ENCODE measurements at places on chromosomes 12 and 14.

DNA sequence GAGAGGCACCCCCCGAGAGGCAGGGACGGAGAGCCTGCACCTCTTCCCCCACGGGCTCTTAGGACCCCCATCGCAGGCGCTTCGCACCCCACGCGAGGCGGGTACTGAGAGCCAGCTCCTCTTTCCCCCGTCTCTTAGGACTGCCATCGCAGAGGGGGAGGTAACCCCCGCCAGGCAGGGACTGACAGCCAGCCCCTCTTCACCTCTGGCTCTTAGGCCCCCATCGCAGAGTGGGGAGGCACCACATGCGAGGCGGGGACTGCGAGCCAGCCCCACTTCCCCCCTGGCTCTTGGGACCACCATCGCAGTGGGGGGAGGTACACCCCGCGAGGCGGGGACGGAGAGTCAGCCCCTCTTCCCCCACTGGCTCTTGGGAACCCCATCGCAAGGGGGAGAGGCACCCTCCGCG lies 46.1 kb downstream of the DDX11 start:
- no peak for DNase-seq

DNA sequence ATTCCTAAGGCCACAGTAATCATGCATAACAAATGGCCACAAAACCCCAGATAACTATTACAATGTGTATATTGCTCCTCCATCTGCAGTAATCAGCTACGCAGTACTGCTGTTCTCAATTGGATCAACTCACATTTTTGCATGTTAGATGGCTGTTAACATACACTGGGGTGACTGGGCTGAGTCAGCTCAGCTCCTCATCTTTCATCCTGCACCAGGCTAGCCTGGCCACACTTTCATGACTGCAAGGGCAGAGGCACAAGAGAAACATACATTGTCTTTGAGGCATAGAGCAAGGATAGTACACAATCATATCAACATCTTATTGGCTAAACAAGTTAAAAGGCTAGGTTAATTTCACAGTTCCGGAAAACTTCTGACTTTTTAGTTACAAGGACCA lies 306.6 kb downstream of the SLC6A15 start:
- no peak for DNase-seq

- no peak for DNase-seq
Observed at GRCh38 chr14:86626530-86626929, 1096.6 kb downstream of the FLRT2 start.

DNA sequence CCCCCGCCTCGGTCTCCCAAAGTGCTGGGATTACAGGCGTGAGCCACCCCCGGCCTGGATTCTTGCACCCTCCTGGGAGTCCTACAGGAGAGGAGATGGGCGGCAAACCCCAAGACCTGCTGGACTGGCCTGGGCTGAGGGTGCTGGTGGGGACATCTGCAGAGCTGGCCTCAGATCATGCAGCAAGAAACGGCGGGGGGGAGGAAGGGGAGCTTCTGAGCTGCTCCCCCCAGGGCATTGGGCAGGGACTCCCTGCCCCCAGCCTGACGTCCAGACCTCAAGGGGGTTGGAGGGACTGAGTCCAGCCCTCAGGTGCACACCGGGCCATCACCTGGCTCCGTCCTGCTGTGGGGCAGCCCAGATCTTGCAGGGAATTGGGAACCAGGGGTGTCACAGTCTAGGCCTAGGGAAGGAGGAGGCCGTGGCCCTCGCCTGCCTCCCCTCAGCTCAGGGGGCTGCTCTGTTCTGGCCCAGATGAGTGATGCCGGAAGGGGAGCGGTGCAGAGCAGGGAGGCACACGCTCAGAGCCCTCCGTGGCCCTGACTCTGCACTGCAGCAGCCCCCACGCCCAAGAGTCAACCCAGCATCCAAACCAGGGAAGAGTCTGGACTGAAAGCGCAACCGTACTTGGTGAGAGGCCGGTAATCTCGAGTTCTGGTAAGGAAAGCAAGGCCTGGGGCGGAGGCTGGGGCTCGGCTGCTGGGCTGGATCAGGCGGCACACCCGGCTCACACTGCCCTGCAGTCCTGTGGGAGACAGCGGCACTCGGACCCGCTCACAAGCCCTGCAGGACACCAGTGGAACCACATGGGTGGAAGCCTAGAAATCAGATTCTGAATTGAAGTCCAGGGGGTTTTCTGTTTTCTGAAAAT lies 8.9 kb upstream of the AMN start:
- DNase-seq, result no peak

DNA sequence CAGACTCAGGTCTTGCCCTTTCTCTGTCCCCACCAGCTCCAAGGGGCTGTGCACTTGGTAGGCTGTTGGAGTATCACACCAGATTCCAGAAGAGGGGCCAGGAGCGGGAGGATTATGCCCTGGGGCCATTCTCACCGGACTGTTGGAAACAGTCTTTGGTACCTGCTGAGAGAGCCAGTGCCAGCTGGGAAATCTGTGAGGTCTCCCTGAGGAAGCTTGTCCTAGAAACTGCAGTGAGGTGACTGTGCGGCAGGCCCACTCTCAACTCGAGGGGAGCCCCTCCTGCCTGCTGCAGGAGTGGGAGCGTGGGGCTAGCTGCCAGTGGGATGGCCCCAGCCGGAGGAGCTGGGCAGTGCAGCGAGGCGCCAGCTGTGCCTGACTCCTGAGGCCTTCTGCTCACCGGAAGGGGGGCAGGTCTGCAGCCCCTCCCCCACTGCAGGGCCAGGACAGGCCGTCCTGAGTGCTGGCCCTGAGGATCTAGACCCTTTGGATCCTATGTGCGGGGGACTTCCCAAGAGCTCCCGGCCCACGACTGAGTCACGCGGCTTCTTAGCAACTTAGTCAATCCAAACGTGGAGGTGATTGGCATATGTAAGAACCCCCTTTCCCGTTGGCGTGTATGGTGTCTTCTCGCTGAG lies 295.2 kb downstream of the CACNA1C start:
- DNase-seq, result no peak

GRCh38 chr12:69343885-69344612 lies 4.1 kb upstream of the LYZ start:
- DNase-seq, result no peak

- DNase-seq, result no peak
Observed at GRCh38 chr14:53545217-53545616, 392.1 kb upstream of the DDHD1 start.

DNA sequence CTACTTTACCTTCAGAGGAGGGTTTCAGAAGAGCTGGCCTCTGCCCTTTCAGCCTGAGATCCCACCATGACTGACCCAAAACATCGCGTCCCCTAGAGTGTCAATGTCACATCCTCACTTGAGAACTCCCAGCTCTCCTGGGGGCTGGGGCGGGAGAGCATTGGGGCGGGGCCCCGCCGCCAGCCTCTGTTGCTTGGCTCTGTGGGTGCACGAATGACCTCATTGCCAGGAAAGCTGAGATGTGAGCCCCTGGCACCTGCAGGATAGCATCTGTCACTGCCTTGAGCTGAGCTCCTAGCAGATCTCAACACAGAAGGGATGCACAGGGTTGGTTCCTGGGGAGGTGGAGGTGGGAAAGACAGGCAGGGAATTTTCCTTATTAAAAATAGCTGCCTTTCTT lies 20.6 kb upstream of the MYL2 start:
- no peak for DNase-seq

GRCh38 chr12:89179245-89179644 lies 173.1 kb downstream of the DUSP6 start:
- DNase-seq, result no peak

DNA sequence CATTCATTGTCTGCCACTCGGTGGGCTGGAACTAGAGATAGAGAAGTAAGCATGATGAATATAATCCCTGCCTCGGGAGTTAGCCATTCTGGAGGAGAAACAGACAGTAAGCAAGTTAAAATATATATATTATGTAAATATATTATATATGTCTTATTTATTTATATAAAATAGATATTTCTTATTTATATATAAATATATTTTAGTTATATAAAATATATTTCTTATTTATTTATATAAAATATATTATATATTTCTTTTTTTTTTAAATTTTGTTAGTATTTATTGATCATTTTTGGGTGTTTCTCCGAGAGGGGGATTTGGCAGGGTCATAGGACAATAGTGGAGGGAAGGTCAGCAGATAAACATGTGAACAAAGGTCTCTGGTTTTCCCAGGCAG lies 78.1 kb upstream of the TBX5 start:
- DNase-seq, result no peak

GRCh38 chr12:41983394-41983793 lies 161.3 kb downstream of the GXYLT1 start:
- no peak for DNase-seq

DNA sequence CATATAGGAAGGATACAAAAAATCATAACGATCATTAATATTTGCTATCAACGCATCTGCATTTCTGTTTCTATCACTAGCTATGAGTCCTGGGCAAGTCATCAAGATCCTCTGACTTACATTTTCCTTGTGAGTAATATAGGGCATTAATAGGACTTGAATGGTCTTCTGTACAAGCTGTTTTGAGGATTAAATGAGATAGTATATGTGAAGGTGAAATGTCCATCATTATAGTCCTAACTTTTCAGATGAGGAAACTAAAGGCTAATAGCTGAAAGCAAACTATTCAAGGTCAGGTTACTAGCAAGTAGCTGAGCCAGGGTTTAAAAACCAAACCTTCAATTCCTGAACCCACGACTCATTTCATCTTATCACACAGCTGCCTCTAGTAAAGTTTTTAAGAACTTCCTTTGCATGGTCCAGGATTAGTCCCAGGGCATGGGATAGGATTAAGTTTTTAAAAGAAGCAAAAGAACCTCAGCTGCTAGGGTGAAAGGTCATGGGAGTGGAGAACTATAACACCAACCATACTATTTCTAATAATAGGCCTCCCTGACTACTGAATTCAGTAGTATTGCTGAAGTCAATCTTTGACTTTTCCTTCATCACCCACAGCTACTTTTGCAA lies 101.4 kb upstream of the ADAMTS20 start:
- no peak for DNase-seq

GRCh38 chr14:70020352-70021170 lies 141.3 kb downstream of the SMOC1 start:
- DNase-seq, result no peak
